ENCODE measurements at places on chromosomes 3 and 15.
A peak's percentile ranks its signal among the peaks of the same experiment; 100 is the strongest.

- DNase-seq = no peak
Observed at GRCh38 chr3:46903341-46904302, 26.1 kb downstream of the PTH1R start.

DNA sequence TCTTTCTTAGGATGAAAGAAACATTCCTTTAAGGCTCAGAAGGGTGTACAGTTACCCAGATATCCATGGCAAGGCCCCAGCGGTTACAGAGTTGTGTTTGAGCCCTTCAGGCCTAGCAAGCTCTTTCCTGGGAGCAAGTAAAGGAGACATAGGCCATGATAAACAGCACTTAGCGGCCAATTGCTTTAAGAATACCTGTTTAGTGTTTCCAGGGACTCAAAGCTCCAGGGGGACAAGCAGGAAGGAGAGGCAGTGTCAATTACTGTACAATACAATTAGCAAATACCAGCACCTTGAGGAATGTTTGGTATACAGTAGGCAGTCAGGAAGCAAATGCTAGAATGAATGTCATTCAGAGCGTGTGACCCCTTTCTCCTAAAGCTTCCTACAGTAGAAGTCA, 176.3 kb upstream of the ICE2 start:
- no peak for DNase-seq

- DNase-seq = peak; percentile 83
Observed at GRCh38 chr3:50260027-50260941, 8.7 kb upstream of the SEMA3B start.

DNA sequence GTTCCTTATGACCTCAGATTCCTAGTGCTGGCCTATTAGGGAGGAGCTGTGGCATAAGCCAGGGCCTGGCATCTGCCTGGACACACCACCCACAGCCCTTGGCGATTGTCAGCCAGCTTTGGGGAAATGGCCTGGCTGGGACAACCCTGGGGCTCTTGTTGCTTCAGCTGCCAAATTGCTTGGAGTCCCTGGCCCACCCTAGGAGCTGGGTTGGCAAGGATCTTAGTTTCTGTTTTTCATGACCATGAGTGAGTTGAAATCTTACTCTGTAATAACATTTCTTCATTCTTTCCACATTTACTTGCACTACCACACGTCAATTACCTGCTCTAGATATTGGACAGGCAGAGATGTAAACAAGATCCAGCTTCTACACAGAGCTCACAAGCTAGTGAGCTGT, 1.9 kb upstream of the MYZAP start:
- no peak for DNase-seq

DNA sequence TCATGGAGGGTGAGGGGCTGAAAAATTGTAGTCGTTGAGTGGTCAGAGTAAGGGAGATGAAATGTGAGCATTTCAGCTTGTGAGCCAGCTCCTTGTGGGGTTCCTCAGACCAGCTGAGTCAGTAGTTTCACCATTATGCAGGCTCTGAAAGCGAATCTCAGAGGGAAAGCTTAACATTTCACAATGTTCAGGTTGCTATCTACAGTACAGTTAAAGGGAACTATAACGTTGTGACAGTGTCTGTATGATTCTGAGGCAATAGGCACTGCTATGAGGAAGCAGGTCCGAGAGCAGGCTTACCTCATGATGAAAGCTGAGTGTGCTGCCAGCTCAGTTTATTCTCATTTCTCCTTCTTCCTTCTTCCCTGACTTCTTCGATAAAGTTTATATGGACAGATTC, 469.6 kb downstream of the EDEM1 start:
- no peak for DNase-seq

GRCh38 chr3:8255725-8256124, 245.9 kb upstream of the LMCD1 start:
- DNase-seq = no peak

DNA sequence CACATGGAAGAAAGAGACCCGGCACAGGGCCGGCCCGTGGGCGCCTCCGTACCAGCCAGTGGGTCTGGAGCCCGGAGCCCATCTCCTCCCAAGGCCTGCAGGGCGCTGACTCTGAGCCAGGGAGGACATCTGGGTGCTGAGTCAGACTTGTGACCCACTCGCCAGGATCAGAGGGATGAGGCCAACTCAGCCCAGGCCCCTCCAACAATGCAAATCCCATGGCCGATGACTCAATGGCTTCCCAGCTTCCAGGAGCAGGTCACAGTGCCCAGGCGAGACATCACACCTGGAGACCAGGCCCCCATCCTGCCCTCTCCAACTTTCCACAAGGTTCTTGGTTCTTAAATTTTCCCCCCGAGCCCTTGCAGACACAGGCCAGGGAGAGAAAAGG, 95.1 kb downstream of the LRIG1 start:
- no peak for DNase-seq

DNA sequence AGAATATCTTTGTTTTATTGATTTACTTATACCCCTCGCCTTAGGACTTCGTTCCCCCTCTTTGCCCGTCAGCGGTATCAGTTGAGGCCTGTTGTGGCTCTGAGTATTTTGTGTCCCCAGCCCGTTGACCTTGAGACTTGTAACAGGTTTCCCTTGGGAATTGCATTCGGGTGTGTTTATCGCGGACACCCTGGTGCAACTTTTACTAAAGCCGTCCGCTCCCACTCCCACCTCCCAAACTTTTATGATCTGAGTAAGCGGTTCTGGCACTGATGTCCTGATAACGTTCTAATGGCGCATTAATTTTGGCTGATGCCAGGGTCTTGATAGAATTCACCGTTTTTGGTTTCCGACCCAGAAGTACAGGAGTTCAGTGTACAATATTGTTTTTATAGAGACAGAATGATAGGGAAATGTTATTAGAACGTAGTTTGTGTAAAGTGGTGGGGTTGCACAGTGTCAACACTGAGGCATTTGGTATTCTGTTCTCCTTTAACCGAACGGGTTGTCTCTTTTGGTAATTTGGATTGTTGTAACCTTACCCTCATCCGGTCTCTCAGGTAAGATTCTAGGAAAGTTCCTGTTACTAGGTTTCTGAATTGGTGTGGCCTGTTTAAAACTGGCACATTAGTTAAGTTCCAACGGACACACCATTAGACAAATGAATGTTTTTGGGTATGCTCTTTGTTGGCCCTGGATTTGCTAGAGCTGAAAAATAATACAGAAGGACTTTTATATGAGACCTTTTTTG, 47.8 kb downstream of the OIP5 start:
- no peak for DNase-seq

All from stimulated activated CD8-positive, alpha-beta memory T cell treated with anti-CD3 and anti-CD28 coated beads, Interleukin-2, amount 100 ng/mL, for 48 hours (primary cell).